ENCODE measurements at places on chromosomes 12 and 14.

- no peak for DNase-seq
Measured at GRCh38 chr12:57550641-57551549, 1.1 kb downstream of the KIF5A start.

GRCh38 chr14:29928117-29928640 is 532 bp upstream of the PRKD1 start:
- DNase-seq: no peak

DNA sequence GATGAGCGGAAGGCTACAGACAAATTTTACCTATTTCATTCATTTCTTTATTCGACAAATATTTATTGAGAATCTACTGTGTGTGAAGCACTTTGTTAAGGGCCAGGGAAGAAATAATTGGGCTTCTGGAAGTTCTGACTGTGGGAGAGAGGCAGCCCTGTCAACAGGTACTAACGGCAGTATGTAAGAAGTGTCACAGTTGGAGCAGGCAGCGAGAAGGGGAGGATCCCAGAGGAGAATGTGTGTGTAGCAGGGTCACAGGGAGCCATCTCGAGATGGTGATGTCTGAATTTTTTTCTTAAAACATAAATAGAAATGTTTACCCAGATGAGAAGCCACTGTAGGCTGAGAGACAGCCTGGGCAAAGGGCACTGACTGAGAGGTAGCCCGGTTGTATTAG is 163.3 kb upstream of the SLC38A2 start:
- no peak for DNase-seq

GRCh38 chr14:59055439-59056045 is 132.9 kb upstream of the DAAM1 start:
- DNase-seq: peak; percentile 70

- no peak for DNase-seq
Measured at GRCh38 chr12:27048822-27049752, 26.7 kb downstream of the MED21 start.

DNA sequence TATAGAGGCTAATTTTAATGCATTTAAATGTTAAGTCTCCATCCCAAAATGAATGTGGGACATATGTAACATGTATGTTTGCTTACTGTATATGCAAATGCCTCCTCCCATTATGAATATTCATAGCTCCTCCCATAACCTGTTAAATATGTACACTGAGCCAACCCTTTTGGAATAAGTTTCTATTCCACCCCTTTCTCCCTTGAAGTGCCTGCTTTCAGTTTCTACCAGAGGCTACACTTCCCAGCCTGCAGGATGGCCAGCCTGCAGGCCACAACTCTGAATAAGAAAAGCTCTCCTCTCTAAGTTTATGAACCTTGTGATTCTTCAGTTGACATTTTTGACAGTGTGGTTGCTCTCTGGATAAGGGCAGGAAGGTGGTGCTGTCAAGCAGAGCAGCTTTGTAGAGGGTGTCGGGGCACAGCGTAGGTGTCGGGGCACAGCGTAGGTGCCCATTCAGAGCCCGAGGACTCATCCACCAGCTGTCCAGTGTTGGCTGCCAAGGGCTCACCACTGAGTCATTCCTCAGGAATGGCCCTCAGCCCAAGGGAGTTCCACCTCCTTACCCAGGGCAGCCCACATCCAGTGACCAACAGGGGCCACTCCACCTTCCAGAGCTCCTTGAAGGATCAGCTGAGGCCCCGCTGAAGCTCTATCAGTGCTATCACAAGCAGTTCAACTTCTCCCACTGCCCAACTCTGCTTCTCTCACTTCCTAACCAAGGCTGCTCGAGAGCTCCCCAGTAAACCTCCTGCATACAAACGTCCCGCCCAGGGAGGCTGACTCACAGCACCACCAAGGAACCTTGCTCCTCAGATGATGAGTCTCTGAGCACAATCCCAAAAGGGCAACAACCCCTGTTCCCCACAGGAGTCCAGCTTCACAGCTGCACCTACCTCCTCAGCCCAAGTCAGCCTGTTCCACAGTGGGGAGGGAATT is 31.4 kb downstream of the VWF start:
- DNase-seq: no peak

GRCh38 chr12:9888665-9889273 is 7.5 kb downstream of the KLRF2 start:
- DNase-seq: no peak

DNA sequence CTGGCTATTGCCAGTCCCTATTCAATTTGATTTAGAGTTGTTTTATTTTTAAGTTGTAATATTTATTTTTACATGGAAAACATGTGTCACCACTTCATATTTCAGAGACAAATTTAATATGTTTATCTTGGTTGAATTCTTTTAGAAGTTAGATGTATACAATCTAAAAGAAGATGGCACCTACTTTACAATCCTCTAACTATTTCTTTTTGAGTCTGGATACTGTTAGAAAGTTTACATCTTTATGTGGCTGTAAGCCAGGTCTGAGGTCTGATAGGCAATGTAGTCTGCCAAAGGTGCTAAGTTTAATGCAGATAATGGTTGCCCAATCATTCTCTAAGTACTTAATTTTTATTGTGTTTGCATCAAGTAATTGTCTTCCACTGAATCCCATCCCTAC is 7.2 kb upstream of the LMO3 start:
- no peak for DNase-seq

DNA sequence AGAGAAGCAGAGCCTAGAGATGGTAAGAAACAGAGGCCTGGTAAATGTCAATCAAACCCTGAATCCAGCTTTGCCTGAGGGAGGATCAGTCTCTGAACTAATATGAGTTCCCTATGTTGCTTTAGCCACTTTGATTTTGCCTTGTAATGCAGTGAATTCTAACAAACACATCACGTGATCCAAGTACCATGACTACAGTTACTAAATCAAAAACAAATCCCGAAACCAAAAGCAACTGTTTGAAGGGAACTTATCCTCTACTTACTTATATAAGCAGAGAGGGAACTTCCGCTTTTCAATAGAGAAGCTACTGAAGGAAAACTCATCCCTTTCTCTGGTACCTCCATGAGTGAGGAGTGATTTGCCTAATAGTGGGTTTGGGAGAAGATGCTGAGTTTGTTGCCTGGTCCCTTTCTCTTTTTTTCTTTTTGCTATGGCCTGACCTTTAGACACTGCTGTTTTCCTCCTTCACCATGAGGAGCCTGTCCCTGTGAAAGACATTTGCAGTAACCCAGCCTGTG is 7.7 kb upstream of the PPTC7 start:
- no peak for DNase-seq

DNA sequence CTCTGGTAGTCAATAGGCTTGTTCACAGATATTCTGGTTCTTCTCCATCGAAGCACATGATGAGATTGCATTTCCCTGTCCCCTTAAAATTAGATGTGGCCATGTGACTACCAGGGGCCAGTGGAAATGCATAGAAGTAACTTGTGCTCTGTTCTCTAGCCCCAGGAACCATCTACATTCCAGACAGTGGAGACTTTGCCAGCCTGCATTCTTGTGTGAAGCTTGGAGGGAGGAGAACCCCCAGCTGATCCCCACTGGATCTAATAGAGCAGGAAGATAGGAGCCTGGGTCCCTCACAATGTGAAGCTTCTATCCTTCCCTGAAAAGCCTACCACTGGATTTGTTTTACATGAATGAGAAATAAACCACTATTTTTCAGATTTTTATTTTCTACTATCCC is 130.1 kb downstream of the KITLG start:
- no peak for DNase-seq

DNA sequence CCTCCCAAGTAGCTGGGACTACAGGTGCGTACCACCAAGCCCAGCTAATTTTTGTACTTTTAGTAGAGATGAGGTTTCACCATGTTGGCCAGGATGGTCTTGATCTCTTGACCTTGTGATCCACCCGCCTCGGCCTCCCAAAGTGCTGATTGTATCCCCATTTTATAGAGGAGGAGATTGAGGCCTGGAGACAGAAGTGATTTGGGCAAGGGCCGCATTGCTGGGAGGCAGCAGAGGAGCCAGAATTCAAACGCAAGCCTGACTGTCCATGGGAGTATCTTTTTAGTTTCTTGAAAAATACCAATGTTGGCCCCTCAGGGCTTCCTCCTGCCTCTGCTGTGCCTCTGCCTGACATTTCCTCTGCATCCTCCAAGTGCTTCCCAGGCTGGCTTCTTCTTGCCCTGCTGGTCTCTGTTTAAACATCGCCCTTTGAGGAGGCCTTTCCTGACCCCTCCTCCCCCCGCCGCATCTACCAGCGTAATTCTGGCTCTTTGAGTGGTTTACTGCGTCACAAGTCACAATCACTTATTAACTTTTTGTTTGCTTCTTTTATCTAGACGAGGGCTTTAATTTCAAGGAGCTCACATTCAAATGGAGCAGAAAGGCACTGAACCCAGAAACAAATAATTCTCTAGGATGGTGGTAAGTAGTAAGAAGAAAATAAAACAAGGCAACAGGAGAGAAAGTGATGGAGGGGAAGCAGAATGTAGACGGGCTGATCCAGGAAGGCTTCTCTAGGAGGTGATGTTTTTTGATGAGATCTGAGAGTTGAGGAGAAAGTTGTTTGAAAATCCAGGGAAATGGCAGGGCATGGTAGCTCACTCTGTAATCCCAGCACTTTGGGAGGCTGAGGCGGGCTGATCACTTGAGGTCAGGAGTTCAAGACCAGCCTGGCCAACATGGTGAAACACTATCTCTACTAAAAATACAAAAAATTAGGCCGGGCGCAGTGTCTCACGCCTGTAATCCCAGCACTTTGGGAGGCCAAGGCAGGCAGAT is 91.0 kb upstream of the MED13L start:
- no peak for DNase-seq

GRCh38 chr12:54126029-54126695 is 62.6 kb downstream of the SMUG1 start:
- DNase-seq: no peak

DNA sequence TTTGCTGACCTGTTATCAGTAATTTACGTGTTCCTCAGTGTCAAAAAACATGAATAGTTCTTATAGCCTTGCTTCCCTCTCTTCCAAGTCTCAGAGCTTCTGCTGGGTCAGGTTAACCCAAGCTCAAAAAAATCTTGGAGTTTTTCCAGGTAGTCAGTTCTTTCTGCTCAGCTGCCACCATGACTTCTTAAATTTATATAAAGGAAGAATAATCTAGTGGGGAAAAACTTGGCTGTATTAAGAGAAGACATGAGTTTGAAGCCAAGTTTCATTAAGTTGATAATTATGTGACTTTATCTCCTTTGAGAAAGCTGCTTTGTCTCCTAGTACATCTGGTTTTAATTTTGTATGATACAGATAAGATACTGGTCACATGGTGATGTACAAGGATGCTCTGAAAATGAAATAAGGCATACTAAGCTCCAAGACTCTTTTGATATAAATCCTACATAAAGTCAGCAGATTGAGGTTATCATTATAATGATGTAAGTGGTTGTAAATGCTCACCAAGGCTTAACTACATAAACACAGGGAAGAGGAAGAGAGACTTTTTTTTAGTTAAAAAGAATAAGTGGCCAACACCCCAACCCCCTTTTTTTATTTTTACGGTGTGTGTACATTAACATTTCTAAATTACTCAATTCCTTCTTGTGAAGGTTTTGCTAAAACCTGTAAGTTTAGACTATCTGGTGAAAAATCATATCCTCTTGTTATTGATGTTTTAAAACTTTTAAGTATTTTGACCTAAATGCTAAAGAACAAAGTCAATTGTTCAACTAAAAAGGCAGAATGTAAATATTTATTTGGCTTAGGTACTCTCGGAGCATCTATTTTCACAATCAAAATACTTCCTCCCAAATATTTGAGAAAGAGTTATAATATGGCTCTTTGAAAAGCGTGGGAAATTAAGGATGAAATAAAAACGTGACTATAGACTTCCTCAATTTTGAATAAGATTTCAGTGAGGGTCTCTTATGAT is 84.1 kb upstream of the SLC38A2 start:
- no peak for DNase-seq
